ENCODE measurements at places on chromosomes 5 and 9.

DNA sequence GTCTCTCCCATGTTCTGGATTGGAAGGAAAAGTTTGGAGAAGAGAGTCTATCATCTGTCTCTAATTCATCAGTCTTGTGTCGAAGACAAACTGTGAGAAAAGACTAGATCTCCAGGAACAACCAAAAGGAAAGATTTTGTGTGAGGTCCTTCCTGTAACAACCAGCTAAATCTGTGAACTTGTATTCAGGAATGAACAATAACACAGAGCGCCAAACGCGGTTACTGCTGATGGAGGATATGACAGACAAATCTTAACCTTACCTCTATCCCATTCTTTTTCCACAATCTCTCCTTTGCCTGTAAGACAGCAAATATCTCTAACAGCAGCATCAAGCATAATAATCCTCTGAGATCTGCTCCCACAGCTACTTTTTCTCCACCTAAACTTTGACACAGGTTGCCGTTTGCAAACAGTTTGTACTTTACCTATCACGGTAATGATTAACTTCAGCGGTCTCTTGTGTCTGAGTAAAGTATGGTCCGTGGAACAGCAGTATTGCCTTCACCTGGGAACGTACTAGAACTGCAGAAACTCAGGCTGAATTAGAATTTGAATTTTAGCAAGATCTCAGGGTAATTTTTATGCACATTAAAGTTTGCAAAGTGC, 387.6 kb downstream of the ELAVL2 start:
- no peak for DNase-seq

DNA sequence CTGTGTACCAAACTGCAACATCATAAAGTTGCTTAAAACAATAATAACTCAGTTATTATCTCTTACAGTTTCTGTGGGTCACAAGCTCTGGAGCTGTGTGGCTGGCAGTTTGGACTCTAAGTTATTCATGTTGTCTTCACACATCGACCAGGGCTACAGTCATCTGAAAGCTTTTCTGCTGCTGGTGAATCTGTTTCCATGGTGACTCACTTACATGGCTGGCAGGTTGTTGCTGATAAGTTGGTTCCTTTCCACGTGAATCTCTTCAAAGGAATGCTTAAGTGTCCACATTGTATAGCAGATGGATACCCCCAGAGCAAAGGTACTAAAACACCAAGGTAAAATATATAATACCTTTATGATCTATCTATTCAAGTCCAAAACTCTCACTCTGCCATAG, 44.8 kb upstream of the CYLC2 start:
- no peak for DNase-seq

GRCh38 chr9:110327716-110328115, 9.9 kb downstream of the TXNDC8 start:
- DNase-seq: no peak

- DNase-seq: no peak
These were observed 157.5 kb upstream of the MAP1B start for GRCh38 chr5:71949772-71950171.

DNA sequence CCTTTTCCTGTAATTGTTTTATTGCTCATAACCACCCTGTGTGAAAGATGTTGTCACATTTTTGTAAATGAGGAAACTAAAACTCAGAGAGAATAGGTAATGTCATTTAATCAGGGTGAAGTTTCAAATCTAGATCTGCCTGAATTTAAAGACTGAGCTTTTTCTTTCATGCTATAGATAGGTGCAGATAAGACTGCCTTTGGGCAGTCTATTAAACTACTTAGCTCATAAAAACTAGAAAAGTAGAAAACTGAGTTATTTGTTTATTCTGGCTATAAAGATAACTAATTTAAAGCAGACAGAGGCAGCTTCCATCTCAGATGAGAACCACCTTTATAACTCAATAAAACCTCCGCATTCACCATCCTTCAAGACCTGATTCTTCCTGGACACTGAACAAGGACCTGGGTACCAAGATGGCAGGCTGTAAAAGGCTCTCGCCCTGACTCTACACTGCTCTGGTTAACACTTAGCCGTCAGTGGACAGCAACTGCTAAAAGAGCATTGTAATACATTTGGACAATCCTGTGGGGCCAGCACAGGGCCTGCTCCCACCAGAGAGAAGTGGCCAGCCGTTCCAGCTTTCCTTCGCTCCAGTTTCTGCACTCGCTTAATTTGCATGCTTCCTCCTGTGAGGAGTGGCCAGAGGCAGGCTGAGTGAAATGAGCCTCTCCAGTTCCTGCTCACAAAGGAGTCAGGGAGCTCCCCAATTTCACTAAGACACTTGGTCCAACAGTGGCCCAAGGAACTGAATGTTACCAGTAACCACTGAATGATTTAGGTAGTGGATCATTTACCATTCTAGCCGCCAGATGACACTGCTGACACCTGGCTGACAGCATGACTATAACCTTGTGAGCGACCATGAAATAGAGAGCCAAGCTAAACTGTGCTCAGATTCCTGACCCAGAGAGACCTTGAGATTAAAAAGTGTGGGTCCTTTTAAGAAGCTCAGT, 566.4 kb downstream of the EFNA5 start:
- no peak for DNase-seq

GRCh38 chr5:171162165-171162564, 146.9 kb upstream of the TLX3 start:
- no peak for DNase-seq

DNA sequence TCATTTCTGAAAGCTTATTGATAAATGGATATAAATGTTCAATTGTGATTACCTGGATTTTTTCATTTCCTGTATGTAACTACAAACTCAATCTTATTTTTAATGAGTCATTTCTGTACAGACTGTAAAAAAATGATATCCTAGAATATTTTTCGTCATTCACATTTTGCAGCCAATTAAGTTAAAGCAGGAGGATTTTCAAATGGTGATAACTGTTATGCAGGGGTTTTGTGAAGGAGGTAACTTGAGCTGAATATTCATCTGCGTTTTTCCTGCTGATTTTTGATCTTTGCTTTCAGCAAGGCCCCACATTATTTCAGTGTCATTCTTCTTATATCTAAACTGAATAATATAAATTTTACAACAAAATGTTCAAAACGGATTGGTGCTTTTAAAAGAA, 74.1 kb downstream of the SLF1 start:
- DNase-seq: no peak

DNA sequence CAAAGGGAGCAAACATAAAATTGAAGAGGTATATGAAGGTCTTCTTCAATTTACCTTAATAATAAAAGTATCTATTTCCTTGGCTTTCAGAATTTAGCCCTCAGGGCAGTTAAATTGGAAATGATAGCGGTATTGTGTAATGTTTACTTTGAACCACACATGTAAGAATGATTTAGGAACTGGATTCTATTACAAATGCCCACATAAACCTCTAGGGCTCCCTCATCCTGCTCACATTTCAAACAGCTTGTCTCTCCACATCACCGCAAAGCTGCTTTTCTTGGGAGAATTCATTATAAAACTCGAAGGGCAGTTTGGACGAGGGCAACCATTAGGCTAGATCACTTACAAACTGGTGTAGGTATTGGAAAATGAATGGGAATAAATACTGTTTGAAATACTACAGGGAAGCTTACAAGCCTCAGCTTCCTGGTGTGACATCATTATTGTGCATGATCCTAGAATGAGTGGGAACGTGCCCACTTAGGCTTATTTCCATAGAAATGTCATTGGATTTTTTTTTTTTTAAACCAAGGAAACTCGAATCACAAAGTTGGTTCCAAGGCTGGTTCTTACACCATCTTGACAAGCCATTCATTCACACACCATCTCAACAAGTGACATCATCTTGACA, 47.3 kb downstream of the MTRR start:
- no peak for DNase-seq

GRCh38 chr5:126437721-126438120, 14.5 kb downstream of the GRAMD2B start:
- DNase-seq: no peak

- DNase-seq: no peak
These were observed 308.9 kb downstream of the MLLT3 start for GRCh38 chr9:20313415-20313814.

GRCh38 chr5:74772359-74772758, 5.3 kb downstream of the NSA2 start:
- DNase-seq: no peak

DNA sequence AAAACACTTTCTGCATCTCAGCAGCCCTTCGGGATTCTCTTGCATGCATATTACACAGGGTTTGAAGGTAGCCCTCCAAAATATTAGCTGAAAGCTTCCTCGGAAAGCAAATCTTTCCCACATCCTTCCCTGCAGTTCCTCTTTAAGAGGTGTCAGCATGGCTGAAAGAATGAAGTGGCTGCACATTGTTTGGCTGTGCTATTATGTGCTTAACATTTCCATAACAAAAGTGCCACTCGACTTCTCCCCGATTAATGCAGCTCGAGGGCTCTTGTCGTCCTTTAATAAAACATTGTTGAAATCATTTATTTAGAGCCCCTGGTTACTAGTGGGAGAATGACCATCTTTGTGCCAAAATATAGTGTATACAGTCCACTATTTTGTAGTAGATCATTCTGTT, 6.5 kb downstream of the GAS1 start:
- DNase-seq: no peak

DNA sequence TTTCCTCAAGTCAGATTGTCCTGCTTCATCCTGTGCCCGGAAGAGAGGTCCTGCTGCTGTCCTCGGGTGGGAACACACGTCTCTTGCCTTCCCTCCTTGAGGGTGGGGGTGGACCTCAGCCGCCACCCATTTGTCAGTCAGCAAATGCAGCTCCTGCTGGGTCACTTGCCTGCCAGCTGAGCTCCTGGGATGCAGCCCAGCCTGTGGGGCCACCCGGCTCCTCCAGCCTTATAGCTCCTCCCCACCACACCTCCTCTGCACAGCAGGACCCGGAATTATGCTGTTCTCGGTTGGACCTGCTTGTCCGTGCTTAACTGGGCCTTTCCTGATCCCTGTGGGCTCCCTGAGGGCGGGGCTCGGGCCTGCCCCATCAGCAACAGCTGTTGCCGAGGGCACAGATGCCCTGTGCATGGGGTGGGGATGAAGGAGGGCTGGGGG, 52.7 kb downstream of the RXRA start:
- no peak for DNase-seq

DNA sequence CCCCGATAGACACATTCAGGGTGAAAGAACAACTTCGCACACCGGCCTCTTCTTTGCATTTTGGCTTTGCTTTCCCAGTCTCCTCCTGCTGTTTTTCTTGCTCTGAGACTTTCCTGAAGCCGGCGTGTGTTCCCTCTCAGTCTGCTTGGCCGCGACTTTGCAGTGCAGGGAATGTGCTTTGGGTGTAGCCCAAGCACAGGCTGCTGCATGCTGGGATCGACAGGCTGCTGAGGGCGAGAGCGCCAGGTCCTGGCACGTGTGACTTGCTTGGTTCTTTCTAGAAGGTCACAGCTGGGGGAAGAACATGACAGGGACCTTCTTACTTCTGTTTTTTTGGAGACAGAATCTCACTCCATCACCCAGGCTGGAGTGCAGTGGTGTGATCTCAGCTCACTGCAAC, 40.6 kb downstream of the TENT4A start:
- no peak for DNase-seq

DNA sequence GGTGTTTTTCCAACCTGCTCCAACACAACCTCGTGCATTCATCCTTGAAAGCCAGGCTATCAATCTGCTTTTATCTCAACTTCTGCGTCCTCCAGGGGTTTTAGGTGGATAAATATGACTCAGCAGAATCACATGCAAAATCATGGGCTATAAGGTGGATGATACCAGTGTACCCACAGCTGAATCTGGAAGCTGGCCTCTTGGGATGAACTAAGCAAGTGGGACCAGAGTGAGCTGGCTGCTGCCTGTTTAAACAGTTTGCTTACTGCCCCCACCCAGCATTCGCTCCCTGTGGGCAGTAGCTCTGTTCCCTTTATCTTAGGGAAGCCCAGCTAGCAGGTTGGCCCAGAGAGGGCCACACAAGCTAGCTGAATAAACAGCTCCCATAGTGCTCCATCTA, 194.0 kb downstream of the CRB2 start:
- DNase-seq: no peak

DNA sequence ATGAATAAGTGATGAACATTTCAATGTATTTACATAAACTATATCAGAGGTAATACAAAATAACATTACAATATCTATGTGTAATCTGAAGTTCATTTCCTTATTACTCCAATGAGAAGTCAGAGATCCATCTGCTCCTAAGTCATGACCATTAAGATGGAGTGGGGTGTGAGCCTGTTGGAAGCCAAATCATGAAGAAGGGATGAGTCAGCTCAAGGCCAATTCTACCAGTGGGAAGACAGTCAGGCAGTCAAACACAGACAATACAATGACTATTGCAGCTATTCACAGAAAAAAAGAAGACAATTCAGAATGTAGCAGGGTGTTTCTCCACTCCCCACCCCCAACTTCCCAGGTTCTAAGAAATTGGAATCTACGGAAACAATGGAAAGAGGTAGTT, 155.0 kb downstream of the NFIB start:
- DNase-seq: no peak

DNA sequence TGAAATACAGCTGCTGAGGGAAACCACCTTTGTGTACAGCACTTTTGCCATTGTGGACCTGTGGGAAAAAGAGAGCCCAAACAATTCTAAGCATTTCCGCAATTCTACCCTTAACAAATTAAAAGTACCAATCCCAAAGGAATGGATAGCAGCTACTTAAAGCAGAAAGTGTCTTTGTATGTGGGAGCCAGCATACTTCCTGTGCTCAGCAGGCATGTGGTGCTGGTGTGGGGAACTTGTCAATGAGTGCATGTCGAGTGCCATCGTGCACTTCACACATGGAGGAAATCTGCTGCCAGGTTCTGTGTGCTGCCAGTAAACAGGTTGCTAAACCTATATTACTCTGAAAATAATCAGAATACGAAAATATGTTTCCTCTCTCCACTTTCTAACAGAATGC, 399.0 kb downstream of the LRRC70 start:
- DNase-seq: no peak

- DNase-seq: no peak
These were observed 58.9 kb downstream of the WWC1 start for GRCh38 chr5:168350315-168350714.

GRCh38 chr5:86124333-86124732, 493.4 kb upstream of the COX7C start:
- no peak for DNase-seq

DNA sequence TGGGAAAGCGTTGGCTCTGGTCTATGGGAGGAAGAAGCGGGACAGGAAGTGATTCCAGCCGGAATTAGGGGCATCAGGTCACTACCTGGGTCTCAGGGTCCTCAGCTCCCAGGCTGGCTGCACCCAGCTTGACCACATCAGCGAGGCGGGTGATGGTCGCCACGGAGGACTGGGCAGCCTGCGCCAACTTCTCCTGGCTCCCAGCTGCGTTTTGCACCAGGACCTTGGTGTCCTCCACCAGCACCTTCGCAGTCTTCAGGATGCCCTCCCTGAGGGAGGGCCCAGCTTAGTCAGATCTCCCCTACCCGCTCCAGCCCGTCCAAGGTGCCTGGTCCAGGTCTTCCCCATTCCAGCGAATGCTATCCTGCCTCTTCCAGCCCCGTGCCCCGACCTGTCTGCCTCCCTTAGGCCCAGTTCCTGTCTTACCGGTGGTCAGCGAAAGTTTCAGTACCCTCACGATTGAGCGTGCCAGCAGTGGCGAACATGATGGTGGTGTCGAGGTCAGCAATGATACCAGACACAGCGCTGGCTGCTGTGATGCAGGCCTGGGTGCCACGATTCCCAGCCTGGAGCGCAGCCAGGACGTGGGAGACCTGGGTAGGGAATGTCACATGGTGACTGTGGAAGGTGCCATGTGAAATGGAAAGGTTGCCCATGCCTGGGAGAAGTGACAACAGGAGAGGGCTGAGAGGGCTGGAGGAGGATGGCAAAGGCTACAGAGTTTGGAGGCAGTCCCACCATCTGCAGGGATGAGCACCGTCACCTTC, 14.4 kb upstream of the TPM2 start:
- no peak for DNase-seq

GRCh38 chr5:172940268-172941066, 18.8 kb upstream of the RPL26L1 start:
- DNase-seq: no peak
